ENCODE measurements at places on chromosomes 3 and 15.
A peak's percentile ranks its signal among the peaks of the same experiment; 100 is the strongest.

DNA sequence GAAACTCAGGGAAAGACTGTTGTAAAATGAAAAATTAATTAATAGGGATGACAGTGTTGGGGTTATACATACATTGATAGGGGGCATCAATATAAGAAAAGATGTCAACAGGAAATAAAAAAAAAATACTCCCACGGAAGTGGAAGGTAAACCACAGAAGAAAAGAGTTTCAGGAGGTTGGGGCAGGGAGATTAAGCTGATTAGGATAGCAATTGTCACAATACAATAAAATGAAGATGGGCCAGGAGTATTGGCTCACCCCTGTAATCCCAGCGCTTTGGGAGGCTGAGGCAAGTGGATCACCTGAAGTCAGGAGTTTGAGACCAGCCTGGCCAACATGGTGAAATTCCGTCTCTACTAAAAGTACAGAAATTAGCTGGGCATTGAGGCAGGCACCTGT lies 536.1 kb downstream of the AGBL1 start:
- no peak for DNase-seq

- no peak for DNase-seq
Measured at GRCh38 chr3:101928890-101929289, 79.6 kb downstream of the NFKBIZ start.

DNA sequence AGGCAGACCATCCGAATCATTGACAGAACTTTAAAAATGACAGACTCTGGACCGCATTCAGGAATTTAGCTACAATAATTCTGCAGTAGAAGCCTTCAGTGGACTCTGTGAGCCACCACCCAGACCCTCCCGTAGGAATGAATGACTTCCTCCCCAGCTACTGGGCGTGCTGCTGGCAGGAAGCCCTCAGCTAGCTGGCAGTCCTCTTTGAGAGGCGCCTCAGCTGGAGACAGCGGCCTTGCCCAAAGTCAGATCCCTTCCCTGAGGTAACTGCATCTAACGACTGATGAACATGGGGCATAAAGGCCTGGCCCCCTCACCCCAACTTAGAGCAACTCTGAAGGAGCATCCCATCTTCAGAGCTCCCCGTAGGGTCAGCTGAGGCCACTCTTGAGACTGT lies 25.8 kb downstream of the CRABP1 start:
- DNase-seq = no peak

GRCh38 chr3:128252083-128252482 lies 98.8 kb downstream of the EEFSEC start:
- DNase-seq = no peak

DNA sequence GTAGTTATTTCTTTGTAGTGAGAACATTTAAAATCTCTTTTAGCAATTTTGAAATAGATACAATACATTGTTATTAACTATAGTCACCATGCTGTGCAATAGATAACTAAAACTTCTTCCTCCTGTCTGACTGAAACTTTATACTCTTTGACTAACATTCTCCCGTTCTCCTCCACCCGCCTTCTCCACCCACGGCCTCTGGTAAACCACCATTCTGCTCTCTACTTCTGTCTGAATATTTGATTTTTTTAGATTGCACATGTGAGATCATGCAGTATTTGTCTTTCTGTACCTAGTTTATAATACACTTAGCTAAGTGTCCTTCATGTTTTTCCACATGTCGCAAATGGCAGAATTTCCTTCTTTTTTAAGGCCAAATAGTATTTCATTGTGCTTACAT lies 72.8 kb upstream of the RBM5 start:
- DNase-seq = no peak

- no peak for DNase-seq
Measured at GRCh38 chr3:105594219-105594618, 227.5 kb downstream of the ALCAM start.

DNA sequence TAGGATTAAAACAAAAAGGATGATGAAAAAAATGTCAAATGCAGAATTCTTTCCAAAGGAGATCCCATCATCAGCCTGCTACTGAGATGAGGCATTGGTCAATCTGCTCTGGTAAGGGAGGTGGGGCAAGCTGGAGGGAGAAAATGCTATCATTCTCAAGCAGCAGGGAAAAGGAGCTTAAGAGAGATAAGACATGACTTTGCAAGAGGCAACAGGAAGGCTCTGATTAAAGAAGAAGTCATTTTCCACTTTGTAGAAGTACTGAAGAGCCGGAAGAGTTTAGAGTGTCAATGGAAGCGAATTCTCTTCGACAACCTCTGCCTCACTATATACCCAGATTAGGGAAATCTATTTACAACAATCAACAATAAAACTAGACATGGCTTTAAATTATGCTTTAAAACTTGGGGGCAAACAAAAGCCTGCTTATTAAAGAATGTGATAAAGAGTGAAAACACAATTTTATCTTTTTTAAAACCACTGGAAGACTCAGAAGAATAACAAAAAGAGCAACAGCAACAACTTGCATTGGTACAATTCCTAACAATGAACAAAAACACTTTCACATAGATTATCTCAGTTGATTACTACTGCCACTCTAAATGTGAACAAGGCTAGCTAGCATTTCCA lies 81.8 kb upstream of the NANOGP8 start:
- DNase-seq = no peak

GRCh38 chr3:50592568-50592967 lies 19.0 kb downstream of the CISH start:
- no peak for DNase-seq

DNA sequence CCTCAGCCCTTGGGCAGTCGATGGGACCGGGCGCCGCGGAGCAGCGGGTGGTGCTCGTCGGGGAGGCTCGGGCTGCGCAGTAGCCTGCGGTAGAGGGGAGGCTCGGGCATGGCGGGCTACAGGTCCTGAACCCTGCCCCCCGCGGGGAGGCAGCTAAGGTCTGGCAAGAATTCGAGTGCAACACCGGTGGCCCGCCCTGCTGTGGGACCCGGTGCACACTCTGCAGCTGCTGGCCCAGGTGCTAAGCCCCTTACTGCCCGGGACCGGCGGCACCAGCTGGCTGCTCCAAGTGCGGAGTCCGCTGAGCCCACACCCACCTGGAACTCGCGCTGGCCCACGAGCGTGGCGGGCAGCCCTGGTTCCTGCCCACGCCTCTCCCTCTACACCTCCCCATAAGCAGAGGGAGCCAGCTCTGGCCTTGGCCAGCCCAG lies 377.7 kb upstream of the RBMS3 start:
- DNase-seq = no peak

DNA sequence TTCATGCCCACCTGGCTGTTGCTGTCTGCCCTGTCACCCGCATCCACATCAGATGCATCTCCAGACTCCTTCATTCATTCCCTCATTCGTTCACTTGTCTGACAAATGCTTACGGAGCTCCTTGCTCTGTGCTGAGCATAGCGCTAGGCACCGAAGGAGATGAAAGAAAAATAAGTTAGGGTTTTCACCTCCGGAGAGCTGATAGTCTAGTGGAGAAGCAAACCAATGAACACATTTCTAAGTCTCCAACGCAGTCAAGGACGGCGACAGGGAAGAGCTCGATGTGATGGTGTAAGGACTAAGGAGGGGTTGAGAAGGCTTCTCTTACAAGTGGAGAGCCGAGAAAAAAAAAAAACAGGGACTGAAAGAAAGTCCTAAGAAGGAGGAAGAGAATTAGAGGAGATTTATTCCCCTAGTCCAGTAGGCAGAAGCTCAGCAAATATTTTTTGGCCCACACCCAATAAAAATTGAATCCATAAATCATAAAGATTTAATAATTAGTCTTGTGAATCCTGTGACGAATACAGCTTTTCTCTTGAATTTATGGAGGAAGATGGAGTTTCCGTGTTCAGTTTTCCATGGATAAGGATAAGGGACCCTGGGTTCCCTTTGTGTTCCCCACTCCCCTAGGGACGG lies 127.2 kb upstream of the DLG1 start:
- no peak for DNase-seq

GRCh38 chr15:60797444-60798040 lies 318.6 kb upstream of the ICE2 start:
- DNase-seq = no peak

DNA sequence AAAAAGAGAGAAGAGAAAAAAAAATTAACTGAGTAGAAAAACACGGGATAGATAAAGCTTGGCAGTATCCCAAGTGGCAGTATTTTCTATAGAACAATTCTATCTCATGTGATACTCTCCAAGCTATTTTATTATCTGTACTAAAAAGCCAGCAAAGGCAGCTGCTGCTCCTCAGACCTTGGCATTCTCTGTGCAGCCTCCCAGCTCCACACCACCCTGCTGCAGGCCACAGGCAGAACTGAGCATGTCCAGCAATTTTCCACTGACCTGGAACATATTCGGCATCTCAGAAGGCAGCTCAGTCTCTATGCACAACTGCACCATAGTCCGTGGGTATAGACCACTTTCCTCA lies 1161.4 kb downstream of the IGSF11 start:
- DNase-seq = peak; percentile 14

DNA sequence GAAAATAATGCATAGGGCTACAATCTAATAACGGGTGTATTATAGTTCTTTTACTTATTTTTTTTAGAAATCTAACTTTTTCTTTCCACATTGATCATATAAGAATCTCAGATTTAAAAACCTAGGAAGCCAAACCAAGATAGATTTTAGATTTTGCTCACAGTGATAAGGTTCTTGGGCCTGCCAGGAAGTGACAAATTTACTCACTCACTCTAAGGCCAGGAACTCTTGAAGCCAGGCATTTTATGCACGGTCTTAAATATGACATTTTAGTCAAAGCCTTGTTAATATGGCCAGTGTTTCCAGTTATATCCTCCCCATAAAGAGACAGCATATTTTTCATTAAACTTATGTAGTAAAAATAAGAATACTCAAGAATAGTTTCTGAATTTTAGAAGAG lies 271.4 kb downstream of the SQOR start:
- no peak for DNase-seq

DNA sequence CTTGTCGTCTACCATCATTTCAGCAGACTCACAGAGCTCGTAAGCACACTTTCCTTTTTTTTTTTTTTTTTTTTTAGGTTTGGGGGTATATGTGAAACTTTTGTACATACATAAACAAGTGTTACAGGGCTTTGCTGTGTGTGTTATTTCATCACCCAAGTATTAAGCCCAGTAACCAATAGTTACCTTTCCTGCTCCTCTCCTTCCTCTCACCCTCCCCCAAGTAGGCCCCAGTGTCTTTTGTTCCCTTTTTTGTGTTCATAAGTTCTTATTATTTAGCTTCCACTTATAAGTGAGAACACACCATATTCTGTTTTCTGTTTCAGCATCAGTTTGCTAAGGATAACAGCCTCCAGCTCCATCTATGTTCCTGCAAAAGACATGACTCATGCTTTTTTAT lies 746.8 kb downstream of the GRM7 start:
- DNase-seq = no peak

- no peak for DNase-seq
Measured at GRCh38 chr3:111729087-111729846, 129.8 kb upstream of the PHLDB2 start.

DNA sequence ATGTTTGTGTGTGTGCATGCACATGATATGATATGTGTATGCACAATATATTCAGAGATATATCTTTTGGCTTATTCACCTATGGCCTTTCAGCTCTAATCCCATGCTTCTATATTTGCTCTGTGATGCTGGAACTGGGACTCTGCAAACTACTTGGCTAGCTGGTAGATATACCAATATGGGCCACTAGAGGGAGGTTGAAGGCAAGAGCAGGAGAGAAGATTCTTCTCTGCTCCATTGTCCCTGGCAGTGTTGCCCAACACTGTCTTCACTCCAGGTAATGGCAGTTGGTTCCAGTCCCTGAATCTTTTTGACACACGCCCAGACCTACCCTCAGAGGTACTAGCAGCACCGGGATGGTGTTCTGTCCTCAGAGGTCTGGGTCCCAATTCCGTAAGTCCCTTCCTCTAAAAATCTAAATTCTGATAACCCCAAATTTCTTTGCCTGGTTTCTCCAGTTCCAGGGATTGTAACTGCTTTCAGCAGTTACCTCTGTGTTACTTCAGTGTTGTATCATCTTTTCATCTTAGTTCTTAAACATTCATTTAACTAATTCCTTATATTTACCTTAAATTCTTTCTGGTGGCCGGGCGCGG lies 44.7 kb downstream of the GTPBP8 start:
- no peak for DNase-seq

DNA sequence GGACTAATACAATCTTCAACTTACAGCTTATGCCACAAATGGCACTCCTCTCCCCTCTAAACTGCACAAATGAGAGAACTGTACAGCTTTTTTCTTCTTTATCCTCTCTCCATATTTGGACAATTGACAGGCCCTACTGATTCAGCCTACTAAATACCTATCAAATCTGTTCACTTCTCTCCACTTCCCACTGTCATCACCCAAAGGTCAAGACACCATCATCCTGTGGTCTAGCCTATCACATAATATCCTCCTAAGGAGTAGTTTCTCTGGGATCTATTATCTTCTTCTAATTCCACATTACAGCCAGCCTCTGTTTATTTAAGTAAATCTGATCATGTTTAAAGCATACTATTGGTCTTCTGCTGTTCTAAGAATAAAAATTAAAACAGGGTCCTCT lies 33.0 kb upstream of the SLC12A8 start:
- DNase-seq = no peak

DNA sequence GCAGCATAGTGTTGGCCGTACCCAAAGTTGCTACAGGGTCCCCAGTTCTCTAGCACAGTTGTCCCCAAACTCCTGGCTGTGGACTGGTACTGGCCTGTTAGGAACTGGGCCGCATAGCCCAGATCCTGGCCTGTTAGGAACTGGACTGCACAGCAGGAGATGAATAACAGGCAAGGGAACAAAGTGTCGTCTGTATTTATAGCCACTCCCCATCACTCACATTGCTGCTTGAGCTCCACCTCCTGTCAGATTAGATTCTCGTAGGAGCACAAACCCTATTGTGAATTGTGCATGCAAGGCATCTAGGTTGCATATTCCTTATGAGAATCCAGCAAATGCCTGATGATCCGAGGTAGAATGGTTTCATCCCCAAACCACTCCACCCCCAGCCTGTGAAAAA lies 604.0 kb upstream of the LMCD1 start:
- peak; percentile 15 for DNase-seq

DNA sequence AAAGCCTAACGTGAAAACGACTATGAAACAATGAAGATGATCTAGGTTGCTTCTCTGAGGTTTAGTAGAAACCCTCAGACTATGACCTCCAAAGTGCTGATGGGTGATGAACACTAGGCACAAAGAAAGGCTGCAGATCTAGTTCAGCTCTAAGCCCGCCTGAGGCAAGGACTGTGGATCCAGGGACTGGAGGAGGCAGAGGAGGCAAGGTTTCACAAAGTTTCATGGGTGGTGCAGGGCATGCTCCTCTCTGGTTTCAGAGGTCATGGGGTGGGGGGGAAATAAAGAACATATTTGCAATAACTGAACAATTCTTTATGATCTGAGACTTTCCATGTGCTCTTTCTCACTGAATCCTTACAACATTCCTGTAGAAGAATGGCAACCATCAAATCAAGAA lies 679.2 kb downstream of the NTRK3 start:
- no peak for DNase-seq
